ENCODE measurements at places on chromosomes 13 and 19.

DNA sequence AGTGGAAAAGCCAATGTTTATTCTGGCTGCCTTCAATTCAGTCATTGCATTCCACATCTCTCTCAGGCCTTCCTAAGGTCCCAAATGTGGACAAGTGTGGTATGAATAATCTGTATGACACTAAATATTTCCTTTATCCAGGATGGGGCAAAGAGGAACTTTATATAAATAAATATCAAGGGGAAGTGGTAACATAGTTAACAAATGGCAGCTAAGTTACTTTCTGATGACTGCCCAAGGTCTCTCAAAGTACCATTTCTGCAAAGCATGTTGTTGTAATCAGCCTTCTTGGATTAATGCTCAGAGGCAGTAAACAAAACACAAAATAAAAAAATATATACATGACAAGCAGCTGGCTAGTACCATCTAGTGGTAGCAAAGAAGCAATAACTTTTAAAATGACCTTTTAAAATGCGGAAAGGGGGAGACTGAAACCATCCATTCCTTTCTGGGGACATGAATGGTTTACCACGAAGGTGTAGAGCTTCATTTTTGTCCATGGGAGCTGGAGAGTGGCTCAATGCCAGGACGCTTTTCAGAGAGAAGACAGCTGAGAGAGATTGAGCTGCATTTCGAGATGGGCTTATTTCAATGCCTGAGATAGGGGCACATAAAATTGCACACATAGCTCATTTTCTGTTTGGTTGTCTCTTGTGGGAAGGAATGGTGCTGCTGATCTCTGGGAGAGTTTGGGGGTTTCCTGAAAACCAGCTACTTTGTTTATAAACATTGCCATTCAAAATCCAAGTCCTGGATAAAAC lies 259.2 kb downstream of the RFC3 start:
- no peak for DNase-seq

DNA sequence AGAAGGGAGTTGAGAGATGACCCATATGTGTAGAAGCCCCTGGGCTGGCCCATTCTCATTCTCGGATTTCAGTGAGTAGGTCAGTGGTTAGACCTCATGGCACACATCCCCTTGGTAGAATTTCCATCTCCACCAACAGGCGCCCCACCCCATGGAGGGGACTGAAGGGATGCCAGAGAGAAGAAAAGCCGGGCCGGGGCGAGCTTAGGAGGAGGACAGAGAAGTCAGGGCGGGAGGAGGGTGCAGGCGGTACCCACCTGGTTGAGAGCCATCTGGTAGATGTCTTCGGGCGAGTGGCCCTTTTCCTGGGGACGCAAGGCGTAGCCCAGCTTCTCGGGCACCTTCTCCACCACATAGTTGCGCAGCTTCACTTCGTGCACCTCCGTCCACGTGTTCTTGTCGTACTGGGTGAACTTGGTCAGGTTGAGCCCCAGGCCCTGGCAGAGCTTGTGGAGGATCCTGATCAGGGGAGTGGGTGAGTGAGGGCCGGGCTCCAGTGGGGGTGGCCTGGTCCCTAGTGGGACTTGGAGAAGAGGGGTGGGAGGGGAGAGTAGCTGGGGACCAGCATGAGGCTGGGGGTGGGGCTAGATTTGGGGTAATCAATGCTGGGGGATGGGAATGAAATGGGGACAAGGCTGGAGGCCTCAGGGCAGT lies 2.5 kb downstream of the IL4I1 start:
- DNase-seq, result no peak

DNA sequence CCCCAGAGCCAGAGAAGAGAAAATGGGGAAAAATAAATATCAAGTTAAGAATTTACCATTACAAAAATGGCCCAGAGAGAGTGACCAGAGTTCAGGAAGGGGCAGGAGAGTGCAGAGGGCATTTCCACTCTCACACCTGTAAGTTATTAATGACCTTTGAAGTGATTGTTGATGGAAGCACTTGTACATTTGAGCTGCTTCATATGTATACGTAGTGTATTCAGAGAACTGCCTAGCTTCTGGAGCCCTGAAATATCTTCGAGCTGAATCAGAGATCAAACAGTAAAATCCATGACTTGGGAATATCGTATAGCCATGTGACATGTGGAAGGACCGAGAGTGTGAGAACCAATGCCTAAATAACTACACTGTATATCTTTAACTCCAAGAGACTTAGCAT lies 49.2 kb upstream of the PCCA start:
- no peak for DNase-seq

- DNase-seq, result no peak
Measured at GRCh38 chr13:49258089-49258796, 10.5 kb downstream of the CDADC1 start.

DNA sequence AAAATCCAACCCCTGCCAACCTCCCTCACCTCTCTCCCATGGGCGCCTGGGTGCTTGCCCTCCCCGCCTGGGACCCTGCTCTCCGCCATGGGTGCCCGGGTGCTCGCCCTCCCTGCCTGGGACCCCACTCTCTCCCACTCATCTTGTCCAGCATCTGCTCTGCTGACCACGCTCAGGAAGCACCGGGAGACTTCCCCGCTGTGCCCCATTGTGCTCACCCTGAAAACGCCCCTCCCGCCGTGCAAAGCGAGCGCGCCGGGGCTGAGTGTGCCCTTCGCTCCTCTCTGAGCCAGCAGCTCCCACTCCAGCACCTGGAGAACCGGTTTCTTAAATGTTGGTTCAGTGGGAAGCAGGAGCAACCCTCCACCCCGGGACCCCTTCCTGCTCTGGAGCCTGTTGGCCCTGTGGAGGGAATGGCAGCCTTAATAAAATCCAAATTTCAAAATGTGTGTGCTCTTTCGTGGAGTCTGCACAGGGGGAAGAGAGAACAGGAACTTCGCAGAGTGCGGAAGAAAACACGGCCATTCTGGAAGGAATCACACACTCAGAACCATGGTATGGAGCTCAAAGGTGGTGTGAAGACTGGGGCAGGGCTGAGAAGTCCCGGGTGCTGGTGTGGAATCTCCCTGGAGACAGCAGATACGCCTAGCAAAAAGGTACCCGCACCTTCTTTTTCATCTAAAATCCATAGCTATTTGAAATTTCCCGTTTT lies 23.1 kb upstream of the CDC16 start:
- no peak for DNase-seq

- DNase-seq, result no peak
Measured at GRCh38 chr13:40208517-40208916, 457.9 kb downstream of the FOXO1 start.

DNA sequence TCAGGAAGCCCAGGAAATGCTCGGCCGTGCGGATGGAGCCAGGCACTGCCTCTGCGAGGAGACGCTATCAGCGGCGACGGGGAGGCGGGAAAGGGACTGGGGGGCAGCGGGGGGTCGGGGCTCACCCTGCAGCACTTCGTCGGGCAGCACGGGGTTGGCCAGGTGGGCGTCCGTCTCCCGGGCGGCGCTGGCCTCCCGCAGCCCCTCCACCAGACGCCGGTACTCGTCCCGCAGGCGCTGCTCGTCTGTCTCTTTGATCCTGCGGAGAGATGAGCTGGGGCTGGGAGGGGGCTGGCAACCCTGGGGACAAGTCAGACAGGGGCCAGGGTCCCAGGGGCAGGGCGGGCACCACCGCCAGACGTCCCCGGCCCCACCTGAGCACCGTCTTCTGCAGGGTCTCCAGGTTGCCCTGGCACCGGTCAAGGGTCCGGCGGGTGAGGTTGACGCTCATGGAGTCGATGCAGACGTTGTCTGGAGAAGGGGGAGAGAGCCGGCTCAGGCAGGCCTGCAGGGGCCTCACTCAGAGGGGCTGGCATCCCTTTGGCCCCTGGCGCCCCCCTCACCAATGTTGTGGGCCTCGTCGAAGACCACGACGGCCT lies 6.4 kb downstream of the ERCC2 start:
- no peak for DNase-seq

- no peak for DNase-seq
Measured at GRCh38 chr19:16106121-16106520, 5.6 kb upstream of the RAB8A start.

DNA sequence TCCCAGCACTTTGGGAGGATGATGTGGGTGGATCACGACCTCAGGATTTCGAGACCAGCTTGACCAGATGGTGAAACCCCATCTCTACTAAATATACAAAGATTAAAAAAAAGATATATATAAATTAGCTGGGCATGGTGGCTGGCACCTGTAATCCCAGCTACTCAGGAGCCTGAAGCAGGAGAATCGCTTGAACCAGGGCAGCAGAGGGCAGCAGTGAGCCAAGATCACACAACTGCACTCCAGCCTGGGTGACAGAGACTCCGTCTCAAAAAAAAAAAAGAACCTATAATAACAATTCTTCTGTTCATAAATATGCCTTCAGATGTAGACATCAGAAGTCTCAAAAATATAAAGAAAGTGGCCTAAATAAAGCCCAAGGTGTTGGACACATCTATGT lies 7.6 kb downstream of the ZNF737 start:
- no peak for DNase-seq

- no peak for DNase-seq
Measured at GRCh38 chr19:16841391-16841926, 12.3 kb downstream of the SIN3B start.

DNA sequence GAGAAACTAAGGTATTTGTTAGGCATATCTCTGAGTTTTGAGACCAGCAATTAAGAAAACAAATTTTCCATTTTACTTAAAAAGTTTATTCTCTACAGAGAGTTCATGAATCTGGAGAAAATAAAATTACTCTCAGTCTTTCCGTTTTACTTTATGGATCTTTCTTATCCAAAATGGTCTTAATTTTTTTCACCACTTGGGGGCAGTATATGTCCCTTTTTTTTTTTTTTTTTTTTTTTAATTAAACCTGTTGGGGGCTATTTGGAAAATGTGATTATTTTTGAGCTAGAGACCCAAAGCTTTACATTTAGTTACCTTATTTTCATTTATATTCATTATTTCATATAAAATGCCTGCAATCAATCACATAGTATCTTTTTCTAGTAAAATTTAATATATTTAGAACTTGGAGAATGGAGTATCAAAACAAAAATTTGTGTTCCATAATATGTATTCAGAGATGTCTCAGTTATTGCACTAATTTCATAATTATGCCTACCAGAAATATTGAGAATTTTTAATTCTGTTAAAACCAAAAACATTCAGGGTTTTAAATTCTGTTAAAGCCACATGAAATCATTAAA lies 27.1 kb downstream of the PIBF1 start:
- no peak for DNase-seq

All from HS-5 (cell line).